ENCODE measurements at places on chromosomes 16 and 17.

DNA sequence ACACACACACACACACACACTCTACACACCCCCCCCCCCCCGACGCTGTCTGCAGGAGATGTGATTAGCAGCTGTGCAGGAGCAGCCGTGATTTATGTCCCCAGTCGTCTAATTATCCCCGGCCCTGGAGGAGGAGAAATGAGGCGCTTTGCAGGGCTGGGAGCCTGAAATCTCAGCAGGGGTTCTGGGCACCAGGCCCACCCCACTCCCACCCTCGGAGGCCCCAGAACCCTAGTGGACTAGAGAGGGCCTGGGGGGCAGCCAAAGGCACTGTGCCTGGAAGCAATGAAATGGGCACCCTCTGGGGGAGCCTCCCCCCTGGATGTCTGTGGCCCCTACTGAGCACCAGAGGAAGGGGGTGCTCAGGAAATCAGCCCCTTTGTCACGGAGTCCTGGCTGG is 134.2 kb upstream of the CIBAR2 start:
- H3K27me3 ChIP-seq: peaks cover 2% of the 10 kb centered on the region
- H3K4me1 ChIP-seq: no peaks in the 10 kb centered on the region

DNA sequence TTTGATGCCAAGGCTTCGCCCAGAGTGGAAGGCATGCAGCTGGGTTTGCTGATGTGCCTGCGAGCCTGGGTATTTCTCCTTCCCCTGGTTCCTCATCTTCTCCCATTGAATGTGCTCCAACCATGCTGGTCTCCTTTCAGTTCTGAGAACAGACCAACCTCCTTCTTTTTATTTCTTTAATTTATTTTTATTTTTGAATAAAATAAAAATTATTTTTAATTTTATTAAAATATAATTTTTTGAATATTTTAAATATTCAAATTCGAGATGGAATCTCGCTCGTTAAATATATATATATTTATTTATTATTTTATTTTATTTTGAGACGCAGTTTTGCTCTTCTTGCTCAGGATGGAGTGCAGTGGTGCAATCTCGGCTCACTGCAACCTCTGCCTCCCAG is 30.2 kb upstream of the GPRC5B start:
- DNase-seq: no peak
- H3K27me3 ChIP-seq: no peaks in the 10 kb centered on the region
- no peaks in the 10 kb centered on the region for H3K4me1 ChIP-seq
- H3K36me3 ChIP-seq: no peaks in the 10 kb centered on the region

DNA sequence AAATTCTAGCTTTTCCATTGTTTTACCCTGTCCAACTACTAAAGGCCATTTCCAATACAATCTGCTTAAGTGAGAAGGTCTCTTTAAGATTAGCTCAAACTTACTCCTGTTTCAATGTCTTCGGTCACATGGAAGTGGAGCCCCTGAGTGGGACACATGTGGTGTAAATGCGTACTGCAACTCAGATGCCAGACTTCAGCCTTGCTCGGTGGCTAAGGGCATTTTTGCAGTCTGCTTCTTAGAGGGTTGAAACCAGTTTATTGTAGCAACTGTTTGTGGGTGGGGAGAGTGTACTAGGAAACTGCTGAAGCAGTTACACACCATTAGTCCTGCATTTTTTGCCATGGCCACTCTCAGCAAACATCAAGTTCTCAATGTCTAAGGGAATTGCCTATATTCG is 140.6 kb downstream of the PARN start:
- no peaks in the 10 kb centered on the region for H3K36me3 ChIP-seq
- DNase-seq: no peak
- peaks cover 16% of the 10 kb centered on the region for H3K4me1 ChIP-seq
- no peaks in the 10 kb centered on the region for H3K27me3 ChIP-seq

GRCh38 chr16:64841071-64841470 is 280.8 kb downstream of the CDH11 start:
- no peaks in the 10 kb centered on the region for H3K36me3 ChIP-seq
- H3K27me3 ChIP-seq: no peaks in the 10 kb centered on the region
- no peak for DNase-seq

DNA sequence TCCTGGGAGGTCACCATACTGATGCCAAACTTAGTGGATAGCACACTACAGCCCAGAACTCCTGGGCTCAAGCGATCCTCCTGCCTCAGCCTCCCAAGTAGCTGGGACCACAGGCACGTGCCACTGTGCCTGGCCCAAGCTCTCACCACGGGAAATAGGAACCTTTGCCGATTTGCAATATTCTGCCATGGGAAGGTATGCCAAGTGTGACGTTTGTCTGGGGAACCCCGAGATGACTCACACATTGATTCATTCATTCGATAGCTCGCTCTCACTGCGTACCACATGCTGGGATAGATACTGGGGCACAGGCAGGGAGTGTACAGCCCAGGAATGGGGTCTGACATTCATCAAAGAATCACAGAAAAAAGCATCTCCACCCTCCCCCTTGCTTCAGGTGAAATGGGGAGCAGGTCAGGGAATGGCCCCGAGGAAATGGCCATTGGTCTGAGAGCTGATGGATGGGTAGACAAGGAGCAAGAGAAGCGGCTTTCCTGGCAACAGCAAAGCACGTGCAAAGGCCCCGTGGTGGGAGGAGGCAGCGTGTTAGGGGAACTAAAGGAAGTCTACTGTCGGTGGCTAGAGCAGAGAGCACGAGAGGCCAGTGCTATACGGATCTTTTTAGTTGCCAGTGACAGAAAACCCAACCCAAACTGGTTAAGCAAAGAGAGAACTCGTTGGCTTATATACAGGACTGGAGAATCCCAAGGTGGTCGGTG is 44.1 kb downstream of the DNAH17 start:
- no peak for DNase-seq
- peaks cover 8% of the 10 kb centered on the region for H3K4me1 ChIP-seq
- H3K27ac ChIP-seq: no peak overlapping the region

- H3K27ac ChIP-seq: no peak overlapping the region
- no peak for DNase-seq
- no peaks in the 10 kb centered on the region for H3K4me1 ChIP-seq
- no peaks in the 10 kb centered on the region for H3K27me3 ChIP-seq
- no peak overlapping the region for H3K4me3 ChIP-seq
These were observed 310.3 kb downstream of the CDH13 start for GRCh38 chr16:82936941-82937551.

DNA sequence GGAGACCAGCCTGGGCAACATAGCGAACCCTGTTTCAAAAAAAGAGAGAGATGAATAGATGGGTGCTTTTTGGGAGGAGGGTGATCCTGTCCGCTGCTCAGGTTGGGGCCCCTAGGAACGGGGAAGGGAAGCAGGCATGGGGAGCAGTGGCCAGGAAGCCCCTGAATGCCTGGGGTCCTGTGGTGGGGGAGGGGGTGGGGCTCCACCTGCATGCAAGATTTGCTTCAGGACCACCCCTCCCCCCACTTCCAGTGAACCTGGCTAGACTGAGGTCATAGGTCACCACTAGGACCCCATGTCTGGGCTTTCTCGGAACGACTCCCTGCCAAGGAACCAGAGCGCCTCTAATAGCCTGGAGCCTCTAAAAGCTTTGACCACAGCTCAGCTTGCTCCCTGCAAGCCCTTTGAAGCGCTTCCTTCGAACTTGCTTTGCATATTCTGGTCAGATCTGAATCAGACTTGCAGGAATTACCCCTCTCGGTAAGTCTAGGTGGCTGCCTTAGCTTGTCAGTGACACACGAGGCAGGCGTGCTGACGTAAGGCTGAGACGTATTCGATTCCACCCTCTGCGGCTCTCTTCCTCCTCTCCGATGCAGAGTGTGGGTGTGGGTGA is 3.7 kb downstream of the SOCS3 start:
- peak; percentile 80 for DNase-seq
- peaks cover 5% of the 10 kb centered on the region for H3K27me3 ChIP-seq
- H3K4me1 ChIP-seq: peaks cover 83% of the 10 kb centered on the region

DNA sequence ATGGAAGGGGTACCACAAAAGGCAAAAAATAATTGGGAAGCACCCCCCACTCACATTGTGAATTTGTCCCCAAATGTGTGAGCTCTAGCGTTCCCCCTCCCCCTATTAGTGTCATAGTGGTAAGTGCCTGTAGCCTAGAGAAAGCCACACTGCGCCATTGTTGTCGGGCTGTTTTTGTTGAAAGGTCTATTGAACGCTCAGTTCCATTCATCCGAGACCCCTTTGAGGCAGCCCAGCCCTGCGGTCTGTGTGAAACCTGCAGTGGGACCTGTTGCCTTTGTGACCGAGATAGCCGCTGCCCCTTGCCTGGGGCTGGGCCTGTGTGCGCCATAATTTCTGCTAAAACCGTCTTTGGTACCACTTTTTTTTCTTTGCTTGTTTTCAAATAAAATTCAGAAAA is 3.0 kb downstream of the JPT2 start:
- no peak overlapping the region for H3K27ac ChIP-seq
- H3K4me3 ChIP-seq: no peak overlapping the region
- H3K4me1 ChIP-seq: peaks cover 4% of the 10 kb centered on the region
- no peak for DNase-seq

- peak overlapping the region; percentile 91 for H3K27ac ChIP-seq
- no peak for DNase-seq
- H3K36me3 ChIP-seq: peaks cover 24% of the 10 kb centered on the region
- no peaks in the 10 kb centered on the region for H3K27me3 ChIP-seq
These were observed 388 bp downstream of the OXLD1 start for GRCh38 chr17:81666092-81666341.

DNA sequence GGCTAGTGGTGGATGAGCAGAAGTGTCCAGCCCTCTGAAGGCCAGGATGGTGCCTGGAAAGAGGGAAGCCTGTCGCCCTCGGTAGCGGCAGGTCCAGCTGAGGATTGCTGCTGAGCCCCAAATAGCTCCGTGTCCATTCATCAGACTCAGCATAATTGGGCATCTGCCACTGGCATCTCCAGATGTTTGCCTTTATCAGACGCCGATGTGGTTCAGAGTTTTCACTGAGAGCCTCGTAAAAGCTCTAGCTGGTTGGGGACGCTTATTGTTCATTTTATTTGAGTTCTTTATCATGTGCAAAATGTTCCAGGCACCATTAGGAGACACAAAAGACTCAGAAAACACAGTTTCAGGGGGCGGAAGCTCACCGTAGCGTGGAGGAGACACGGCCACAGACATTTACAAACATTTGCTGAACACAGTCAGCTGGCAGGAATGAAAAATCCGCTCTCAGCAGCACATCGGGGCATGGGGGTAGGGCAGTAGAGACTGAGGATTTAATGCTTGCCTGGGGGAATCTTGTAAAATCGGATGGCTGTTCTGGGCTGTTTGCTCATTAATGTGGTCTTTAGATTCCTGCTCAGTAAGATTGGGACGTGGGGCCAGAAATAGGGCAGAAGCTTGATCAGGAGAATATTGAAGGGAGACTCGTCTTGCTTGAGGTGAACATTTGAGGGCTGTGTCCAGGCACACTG is 41.7 kb downstream of the SMPD3 start:
- H3K27ac ChIP-seq: no peak overlapping the region
- no peaks in the 10 kb centered on the region for H3K36me3 ChIP-seq
- H3K4me3 ChIP-seq: no peak overlapping the region
- no peaks in the 10 kb centered on the region for H3K27me3 ChIP-seq

DNA sequence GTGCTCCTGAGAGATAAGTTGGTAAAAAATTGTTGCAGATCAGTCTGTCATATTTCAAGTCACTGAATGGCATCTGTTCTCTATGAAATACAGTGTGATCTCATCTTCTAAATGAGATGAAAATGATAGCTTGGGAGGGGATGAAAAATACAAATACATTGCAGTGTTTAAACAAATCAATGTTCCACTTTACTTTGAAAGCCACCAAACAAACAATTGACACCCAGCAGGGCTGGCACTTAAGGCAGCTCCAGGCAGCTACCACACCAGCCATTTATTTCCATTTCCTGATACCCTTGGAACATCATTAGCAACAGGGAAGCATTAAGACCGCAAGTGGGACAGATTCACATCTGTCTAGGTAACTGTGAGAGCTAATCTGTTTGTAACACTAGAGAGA is 827.6 kb upstream of the KIF2B start:
- H3K27ac ChIP-seq: no peak overlapping the region
- no peaks in the 10 kb centered on the region for H3K36me3 ChIP-seq
- H3K4me3 ChIP-seq: no peak overlapping the region
- DNase-seq: no peak
- no peaks in the 10 kb centered on the region for H3K4me1 ChIP-seq
- H3K27me3 ChIP-seq: no peaks in the 10 kb centered on the region

- no peaks in the 10 kb centered on the region for H3K27me3 ChIP-seq
- H3K4me1 ChIP-seq: no peaks in the 10 kb centered on the region
- H3K27ac ChIP-seq: no peak overlapping the region
These were observed 23.7 kb upstream of the MED9 start for GRCh38 chr17:17453088-17453487.

DNA sequence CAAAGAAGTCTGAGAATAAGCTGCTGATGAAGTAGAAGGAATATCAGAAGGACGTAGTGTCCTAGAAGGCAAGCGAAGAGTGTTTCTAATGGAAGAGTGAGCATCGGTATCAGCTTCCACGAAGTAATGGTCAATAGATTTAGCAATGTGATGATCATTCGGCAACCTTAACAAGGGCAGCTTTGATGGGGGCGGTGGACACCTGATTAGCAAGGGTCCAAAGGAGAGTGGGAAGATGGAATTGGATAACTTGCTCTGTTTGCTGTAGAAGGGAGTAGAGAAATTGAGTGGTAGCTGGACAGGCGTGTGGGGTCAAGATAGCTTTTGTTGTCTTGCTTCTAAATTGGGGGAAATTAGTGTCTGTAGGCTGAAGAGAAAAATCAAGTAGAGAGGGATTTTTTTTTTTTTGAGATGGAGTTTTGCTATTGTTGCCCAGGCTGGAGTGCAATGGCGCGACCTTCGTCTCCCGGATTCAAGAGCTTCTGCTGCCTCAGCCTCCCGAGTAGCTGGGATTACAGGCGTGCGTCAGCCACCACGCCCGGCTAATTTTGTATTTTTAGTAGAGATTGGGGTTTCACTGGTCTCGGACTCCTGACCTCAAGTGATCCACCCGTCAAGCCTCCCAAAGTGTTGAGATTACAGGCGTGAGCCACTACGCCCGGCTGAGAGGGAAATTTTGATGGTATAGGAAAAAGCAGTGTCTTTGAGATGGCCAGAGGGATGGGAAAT is 13.9 kb upstream of the HES7 start:
- peaks cover 36% of the 10 kb centered on the region for H3K27me3 ChIP-seq
- H3K4me1 ChIP-seq: peaks cover 15% of the 10 kb centered on the region
- H3K36me3 ChIP-seq: peaks cover 32% of the 10 kb centered on the region
- H3K4me3 ChIP-seq: peak overlapping the region; percentile 44
- H3K27ac ChIP-seq: peak overlapping the region; percentile 26
